Cardiac atrium fibroblast (primary cell): ENCODE measurements at places on chromosomes 4 and X. TPM values are rescaled to one million over a fixed set of nuclear protein-coding genes. Genes with fewer than 3 reads are reported as not detected.

The INTS6L gene
- 3.7 and 4.3 TPM in 2 replicates for total RNA-seq

The PPP1R2C gene
- total RNA-seq, result not detected in 2 replicates

The H2AZ1 gene
- total RNA-seq, result 230 and 251 TPM in 2 replicates

The GAGE2A gene
- total RNA-seq, result not detected in 2 replicates

The CXorf51B gene
- not detected in 2 replicates for total RNA-seq

The KCTD8 gene
- total RNA-seq, result not detected in 2 replicates
